AG04449 (cell line): ENCODE measurements at places on chromosomes 3 and 15.

DNA sequence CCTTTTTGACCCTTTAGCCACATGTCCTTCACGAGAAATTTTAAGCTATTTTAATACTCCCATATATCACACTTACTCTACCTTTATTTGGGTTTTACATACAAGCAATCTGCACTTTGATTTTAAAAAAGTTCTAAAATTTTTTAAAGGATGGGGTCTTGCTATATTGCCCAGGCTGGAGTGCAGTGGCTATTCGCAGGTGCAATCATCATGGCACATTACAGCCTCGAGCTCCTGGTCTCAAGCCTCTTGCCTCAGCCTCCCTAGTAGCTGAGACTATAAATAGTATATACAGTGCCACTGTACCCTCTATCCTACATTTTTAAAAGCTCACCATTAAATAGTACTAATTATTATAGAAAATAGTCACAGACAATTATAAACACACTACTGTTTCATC is 29.9 kb downstream of the NIT2 start:
- no peak for DNase-seq

GRCh38 chr3:130404401-130404800 is 58.9 kb downstream of the COL6A5 start:
- DNase-seq, result no peak

DNA sequence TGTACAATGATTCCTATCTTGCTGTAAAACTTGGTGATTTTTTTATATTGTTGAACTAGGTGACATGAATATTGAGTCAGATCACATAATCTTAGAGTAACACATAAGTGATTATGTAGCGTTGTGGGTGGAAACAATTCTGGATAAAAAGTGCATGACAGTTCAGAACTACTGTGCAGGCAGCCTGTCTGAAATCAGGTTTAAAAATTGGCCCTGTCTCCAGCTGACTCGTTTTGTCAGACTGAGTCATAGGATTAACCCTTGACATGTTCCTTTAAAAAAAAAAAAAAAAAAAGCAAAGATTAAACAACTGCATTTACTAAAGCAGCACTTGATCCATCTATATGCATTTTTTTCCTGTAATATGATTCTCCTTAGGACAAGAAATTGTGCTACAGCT is 160.0 kb upstream of the CGNL1 start:
- DNase-seq, result no peak

DNA sequence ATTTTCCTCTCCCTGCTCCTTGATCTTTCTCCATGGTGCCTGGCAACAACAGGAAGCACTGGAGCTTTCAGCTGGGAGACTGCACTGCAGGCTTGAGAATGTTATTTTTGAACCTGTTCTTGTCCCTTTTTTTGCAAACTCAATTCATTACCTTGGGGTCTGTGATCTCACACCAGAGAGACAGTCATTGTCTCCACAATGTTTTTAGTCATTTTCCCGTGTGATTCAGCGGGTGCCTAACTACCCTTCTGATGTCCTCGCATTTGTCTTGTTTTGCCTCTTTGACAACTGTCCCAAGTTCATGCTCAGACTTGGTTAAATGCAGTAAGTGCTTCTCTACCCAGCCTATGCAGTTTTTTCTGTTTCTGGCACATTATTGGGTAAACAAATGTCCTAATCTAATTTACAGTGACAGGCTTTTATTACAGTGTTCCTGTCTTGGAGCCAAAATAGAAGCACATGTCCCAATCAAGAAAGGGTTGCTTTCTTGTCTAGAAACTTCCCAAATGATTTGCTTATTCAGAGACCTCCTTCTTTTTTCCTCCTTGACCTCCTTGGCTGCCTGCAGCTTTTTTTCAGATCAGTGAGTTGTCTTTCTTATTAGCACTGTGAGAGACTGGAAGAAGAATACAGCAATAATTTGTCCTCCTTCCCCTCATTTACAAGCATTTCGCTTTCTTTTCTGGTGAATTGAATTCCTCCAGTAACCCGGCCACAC is 162.4 kb downstream of the NSUN3 start:
- no peak for DNase-seq

GRCh38 chr15:42819786-42820185 is 82.9 kb upstream of the CDAN1 start:
- DNase-seq, result no peak

GRCh38 chr3:162367429-162368260 is 871.0 kb downstream of the OTOL1 start:
- no peak for DNase-seq

GRCh38 chr15:101118615-101119014 is 133.2 kb downstream of the CHSY1 start:
- DNase-seq, result no peak

- no peak for DNase-seq
Observed at GRCh38 chr3:24688446-24689148, 193.9 kb upstream of the THRB start.

GRCh38 chr3:195079636-195080035 is 191.3 kb downstream of the XXYLT1 start:
- no peak for DNase-seq

GRCh38 chr3:128252083-128252482 is 98.8 kb downstream of the EEFSEC start:
- no peak for DNase-seq
